NCI-H1092 (cell line): ENCODE measurements at places on chromosomes 7 and 10.
A peak's percentile ranks its signal among the peaks of the same experiment; 100 is the strongest.

DNA sequence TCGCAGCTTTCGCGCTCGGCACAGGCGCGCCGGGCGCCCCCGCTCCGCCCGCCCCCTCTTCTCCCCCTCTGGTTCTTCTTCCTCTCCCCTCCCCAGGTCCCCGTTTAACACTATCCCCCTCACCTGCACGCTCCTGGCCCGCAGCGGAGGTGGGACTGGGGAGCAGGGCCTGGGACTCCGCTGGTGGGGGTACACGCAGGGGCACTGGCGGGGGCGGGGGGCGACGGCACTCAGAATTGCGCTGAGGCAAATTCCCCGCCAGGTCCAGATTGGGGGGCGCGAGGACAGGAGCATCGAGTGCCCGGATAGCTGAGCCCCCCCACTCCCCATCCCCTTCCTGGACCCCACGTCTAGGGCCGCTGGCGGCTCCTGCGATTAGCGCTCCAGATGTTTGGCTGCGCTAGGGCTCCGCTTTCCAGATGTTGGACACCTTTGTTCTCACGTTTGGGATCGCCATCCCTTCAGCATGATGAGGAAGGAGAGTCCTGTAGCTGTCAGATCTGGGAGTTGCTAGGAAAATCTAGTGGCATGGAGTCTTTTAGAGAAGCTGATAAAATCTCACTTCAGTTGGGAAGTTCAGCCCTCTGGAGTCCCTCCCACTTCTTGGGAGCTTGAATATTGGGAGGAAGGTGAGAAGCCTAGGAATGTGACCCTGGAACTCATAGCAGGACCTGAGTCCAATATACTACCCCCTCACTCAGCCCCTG, 31.4 kb upstream of the PAX2 start:
- no peak for DNase-seq

DNA sequence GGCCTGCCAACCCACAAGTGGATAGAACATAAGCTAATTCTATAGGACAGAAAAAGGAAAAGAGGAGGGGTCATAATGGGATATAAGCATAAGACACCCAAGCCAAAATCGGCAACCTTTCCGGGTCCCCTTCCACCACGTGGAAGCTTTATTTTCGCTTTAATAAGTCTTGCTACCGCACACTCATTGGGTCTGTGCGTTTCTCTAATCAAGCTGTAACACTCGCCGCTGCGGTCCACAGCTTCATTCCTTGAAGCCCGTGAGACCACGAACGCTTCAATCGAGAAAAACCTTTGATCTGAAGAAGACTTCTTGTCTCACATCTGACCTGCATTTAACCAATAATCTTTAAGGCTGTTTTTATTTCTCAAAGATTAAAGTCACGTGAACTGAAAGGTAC, 35.8 kb upstream of the HECW1 start:
- no peak for DNase-seq

DNA sequence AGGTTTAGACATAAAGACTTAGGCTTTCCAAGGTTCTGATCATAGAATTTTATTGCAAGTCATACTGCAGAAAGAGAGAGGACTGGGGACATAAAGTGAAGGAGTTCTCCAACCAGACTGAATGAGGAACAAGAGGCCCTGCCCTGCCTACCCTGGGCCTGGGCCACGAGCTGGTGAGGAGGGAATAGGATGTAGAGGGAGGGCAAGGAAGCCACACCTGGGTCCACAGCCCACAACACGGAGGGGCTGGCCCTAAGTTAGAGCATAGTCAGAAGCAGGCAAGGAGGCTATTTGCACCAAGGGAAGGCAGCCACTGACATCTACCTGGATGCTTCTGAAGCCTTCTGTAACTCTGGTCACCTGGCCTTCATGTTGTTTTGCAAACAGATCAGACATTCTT, 82.2 kb upstream of the CXCL12 start:
- DNase-seq: no peak

GRCh38 chr10:100158044-100158805, 27.6 kb downstream of the ERLIN1 start:
- DNase-seq: no peak

- no peak for DNase-seq
Measured at GRCh38 chr10:59387951-59388670, 25.8 kb upstream of the FAM13C start.

GRCh38 chr7:2393706-2394105, 9.7 kb upstream of the CHST12 start:
- DNase-seq: no peak

DNA sequence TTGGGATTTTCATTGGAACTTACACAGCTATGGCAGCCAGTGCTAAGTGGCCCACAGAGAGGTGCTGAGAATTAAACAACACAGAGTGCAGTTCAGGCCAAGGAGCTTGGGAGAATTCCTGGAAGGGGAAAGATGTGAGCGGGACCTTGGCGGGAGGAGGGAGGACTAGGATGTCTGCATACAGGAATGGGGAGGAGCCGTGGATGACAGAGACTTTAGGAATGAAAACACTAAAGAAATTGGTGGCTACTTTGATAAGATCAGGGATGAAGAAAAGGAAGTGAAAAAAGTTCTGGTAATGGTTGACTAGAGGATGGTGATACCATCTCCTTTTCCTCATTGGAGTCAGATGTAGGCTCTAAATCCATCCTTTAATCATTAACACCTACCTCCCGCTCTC, 234.2 kb upstream of the FZD8 start:
- DNase-seq: no peak

DNA sequence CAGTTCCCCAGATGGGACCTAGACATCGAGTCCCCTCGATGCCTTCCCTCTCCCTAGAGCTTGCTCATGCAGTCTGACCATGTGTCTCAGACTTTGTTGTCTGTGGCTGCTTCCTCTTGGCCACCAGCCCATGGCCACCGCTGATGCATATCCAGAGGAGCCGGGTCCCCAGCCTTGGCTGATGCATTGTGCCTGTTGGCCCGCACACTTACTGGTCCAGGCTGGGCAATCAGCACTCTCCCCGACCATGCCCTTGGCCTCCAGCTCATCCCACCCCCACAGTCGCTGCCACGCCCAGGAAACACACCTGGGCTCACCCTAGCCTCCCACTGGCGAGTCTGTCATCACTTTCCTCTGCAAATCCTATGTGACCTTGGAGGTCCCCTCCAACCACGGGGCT, 10.1 kb downstream of the NPC1L1 start:
- no peak for DNase-seq

GRCh38 chr7:115293628-115294240, 371.8 kb downstream of the MDFIC start:
- DNase-seq: no peak

- peak; percentile 61 for DNase-seq
Measured at GRCh38 chr7:151520419-151521261, 945 bp upstream of the RHEB start.

DNA sequence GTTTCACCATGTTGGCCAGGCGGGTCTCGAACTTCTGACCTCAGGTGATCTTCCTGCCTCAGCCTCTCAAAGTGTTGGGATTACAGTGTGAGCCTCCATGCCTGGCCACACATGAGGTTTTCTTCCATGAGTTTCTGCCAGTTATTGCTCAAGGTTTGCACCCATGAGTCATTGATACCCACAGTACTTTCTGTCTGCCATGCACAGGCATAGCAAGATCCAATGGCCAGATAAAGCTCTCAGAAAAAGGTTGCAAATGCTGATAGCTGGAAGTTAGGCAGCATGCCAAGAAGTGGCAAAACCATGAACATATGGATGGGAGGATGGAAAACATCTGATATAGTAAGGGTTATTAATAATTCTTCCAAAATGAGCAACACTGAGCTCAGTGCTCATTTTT, 298.7 kb upstream of the NRG3 start:
- no peak for DNase-seq

- no peak for DNase-seq
Measured at GRCh38 chr10:86681047-86681446, 12.7 kb downstream of the LDB3 start.

- no peak for DNase-seq
Measured at GRCh38 chr10:110821508-110821907, 50.2 kb upstream of the PDCD4 start.

GRCh38 chr7:106216517-106216922, 68.3 kb downstream of the NAMPT start:
- DNase-seq: no peak

GRCh38 chr10:32771217-32771616, 186.8 kb downstream of the ITGB1 start:
- no peak for DNase-seq

- no peak for DNase-seq
Measured at GRCh38 chr7:15609287-15609686, 47.5 kb upstream of the AGMO start.

- DNase-seq: no peak
Measured at GRCh38 chr10:67156239-67156638, 230.4 kb downstream of the LRRTM3 start.

DNA sequence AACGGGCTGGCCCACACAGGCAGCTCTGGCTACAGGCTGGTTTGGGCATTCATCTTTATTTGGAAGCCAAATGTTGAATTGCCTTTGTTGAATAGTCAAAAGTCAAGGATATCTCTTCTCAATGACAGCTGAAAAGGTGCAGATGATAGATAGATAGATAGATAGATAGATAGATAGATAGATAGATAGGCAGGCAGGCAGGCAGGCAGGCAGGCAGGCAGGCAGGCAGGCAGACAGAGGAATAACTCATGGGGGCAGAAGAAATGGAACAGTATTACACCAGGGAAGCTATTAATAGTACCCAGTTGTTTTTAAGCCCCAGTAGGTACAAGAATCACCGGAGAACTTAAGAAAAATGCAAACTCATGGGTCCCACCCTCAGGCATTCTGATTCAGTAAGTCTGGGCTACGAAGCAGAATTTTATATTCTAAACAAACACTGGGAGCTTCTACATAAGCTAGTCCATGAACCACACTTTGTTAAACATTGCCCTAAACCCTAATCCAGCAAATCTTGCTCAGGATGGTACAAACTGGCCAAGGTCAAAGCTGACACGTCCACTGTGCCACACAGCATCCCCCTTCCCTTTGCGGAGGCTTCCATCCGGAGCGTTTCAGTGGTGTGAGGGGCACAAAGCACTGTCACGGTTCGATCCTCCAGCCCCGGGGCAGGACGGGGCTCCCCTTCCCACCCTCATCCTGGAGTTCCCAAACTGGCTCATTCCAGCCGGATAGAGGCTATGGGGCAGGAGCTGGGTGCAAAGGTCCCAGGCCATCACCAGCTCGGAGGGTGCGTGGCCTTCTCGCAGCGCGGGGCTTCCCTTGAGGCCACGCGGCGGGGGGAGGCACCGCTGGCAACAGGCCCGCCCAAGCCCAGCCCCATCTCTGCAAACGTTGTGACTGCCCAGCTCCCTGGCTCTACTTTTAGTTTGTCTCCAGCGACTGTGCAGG, 6.7 kb downstream of the PRKAG2 start:
- no peak for DNase-seq

GRCh38 chr7:130114776-130115175, 44.4 kb downstream of the KLHDC10 start:
- DNase-seq: no peak

DNA sequence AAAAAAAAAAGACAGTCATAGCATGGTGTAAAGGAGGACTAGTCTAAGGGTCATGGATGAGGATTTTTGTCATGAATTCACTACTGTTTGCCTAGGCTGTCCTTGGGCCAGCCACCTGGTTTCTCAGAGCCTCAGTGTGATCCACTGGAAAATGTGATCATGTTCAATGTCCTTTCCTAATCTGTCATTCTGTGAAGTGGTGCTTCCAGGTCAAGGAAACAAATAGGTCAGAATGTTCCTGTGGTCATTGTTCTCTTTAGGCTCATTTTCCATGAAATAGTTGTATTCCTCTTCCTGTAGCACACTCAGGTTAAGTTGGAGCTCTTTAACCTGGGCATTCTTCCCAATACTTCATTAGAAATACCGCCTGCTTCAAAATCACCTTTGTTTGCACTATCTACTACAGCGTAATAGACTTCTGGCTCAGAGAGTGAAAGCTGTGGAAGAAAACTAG, 16.5 kb downstream of the CD36 start:
- DNase-seq: no peak

- DNase-seq: no peak
Measured at GRCh38 chr10:121285406-121286196, 312.6 kb downstream of the FGFR2 start.

GRCh38 chr10:130611239-130611638, 475.0 kb downstream of the GLRX3 start:
- DNase-seq: no peak

GRCh38 chr10:132706701-132707100, 79.2 kb downstream of the NKX6-2 start:
- DNase-seq: no peak

DNA sequence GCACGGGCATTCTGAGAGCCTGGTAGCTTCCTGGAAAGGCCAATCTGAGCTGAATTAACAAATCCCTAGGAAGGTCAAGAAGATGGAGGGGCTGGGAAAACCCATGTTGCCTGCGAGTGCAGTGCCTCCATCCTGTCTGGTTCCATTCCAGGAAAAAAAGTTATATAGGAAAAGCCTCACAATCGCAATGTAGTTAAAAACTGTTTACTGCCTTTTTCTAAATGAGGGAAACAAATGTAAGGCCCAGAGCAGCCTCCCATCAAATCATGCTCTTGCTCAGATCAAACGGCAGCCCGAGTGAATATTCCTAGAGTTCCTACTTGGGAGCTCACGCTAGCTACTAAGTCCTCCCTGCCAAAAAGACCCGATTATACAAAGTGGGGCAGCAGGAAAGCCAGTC, 179.9 kb downstream of the KCNMA1 start:
- DNase-seq: no peak

- DNase-seq: no peak
Measured at GRCh38 chr7:2521952-2522591, 2.5 kb downstream of the LFNG start.

DNA sequence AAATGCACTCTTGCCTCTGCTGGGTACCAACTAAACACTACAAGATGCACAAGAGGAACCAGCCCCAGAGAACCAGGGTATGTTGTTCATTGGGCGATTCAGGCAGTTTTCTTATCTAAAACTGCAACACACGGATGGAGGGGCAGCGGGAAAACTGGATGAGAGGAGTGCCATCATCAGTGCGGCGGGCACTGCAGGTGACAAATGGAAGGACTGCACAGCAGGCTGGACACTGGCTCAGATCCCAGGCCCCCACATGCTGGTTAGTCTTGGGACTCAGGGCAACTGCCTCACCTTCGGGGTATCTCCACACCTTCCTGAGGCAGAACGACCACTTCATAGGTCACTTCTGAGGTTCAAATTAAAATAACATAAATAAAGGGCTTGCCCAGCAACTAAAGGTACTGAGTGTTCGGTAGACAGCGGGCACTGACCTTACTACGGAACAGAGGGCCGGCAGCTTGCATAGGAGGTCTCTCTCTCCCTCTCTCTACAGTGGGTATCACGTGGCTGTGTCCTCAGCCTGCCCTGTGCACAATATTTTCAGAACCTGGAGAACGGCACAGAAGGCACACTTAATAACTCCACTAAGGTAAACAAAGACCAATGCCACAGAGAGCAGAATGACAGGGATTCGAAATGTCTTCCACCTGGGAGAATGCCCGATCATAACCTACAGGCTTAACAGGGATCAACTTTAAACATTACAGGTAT, 72.1 kb downstream of the GRB10 start:
- no peak for DNase-seq

DNA sequence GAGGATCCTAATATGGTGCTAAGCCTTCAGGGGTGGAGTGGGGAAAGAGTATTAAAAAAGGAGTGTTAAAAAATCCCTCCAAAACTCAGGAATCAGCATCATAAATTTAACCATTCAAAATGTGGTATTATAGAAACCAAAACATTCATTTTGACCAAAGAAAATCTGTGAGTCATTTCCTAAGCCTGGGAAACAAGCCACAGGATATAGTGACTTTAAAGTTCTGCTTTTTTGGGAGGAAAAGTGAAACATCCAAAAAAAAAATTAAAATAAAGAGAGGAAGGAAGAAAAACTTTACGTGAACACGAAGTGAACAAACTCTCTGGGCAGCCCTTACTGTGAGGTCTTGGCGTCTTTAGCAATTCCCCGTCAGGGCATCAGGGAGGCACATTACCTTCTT, 74.0 kb upstream of the GSDME start:
- DNase-seq: no peak

GRCh38 chr7:151963895-151964870, 7.9 kb downstream of the GALNTL5 start:
- no peak for DNase-seq
